ENCODE measurements at places on chromosomes 1 and 21.

DNA sequence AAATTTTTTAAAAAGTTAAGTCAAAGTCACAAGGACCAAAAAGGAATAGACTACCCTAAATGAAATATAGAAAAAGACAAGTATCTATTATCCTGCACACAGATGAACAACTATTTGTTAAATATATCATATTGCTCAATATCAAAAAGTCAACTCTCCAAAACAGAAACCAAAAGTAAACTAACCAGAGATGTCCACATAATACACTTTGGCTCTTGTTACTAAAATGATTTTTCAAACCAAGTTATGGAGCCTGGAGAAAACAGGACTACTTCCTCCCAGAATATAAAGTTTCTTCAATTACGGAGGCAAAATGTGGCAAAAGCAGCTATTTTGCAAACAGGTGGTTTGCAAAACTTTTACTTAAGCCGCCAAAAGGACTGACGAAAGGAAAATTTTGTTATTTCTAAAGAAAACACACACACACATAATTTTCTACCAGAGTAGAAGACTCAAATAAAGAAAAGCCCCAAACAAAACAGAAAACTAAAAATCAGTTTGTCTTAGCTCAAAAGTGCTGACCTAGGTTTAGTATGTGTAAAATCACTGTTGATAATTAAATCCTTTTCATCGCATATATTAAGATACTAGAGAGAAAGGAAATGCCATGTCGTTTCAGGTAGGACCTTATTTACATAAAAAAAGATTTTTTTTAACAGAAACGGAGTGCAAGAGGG, 1.1 kb downstream of the DPYD start:
- no peak for DNase-seq

- DNase-seq, result no peak
Observed at GRCh38 chr1:4517186-4517954, 137.0 kb upstream of the AJAP1 start.

DNA sequence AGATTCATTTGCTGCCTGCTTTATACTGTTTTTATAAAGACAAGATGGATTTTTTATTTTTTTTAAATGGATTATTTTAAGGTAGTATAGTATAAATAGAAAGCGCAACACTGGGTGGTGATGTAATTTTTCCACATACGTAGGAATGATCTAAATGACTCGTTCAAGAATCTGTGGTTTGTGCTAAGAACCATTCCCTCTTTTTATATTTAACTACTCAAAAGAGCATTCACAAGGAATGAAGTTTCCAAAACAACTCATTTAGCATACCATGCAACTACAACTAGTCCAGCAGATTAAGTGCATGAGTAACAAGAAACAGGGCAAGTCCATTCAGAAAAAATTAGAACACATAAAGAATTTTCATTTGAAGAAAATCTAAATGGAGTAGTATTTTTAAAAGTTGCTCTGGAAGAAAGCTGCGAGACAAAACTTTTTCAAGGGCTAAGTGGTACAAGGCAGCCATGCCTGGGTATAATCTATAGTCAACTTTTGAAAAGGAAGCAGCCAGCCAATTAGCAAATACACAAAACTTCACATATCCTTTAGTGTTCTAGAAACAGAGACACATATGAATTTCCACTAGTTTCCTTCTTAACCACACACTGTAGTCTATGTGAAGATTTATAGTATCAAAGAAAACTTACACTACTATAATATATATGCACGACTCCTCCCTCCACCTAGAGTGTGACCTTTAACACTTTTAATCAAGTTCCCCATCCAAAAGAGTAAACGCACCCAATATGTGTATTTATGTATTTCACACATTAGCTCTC, 23.4 kb downstream of the GTF2B start:
- DNase-seq, result no peak

GRCh38 chr1:23563003-23563402, 3.7 kb upstream of the ID3 start:
- no peak for DNase-seq

GRCh38 chr1:21818656-21819055, 6.6 kb downstream of the LDLRAD2 start:
- peak; percentile 27 for DNase-seq

DNA sequence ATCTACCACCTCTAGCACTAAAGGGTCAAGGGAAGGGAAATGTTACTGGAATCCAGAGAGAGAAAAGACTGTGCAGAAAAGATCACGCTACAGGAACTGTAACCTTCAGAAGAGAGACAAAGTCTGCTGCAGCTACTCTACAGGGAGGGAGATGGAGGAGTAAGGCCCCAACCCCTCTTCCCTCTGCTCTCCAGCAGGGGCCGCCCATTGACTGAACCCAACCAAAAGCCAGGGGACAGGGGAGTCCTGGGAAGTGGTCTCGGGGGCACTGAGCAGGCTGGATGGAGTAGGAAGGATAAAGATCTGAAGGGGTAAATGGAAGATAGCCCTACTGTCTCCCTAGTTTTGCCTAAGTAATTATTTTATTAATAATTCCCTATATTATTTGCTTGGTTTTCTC, 72.8 kb upstream of the NR5A2 start:
- DNase-seq, result no peak

DNA sequence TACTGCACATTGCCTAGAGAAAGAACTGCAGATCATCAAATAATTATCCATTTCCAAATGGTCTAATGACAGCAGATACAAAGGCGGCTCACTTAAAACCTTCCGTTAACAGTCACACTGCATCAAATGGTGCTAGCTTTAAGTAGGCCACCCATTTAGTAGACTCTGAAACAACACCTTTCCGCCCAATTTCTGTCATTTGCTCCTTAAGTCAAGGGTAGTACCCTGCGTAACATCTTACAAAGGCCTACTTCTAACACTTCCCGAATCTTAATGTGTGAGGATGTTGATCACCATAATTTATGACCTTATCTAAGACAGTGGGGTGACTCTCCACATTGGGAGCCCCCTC, 692 bp upstream of the RALGPS2 start:
- no peak for DNase-seq

DNA sequence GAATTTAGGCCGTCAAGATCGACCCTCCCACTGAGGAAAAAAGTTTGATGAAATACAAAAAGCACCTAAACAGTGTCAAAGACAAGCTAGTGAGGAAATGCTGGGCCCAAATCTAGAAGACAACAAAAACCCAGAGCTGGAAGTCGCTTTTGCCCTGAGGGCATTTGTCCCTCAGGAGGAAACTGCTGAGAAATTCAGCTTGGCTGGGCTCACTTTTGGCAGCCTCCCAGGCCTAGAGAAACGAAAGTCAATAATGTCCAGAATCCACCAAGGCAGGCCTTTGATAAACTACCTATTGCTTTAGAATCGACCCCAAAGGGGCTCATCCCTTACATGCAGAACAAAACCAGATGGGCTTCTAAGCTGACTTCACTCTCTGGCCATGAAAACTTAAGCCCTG, 38.9 kb downstream of the SYT2 start:
- no peak for DNase-seq

GRCh38 chr1:56505792-56506743, 73.3 kb downstream of the PLPP3 start:
- no peak for DNase-seq

- peak; percentile 26 for DNase-seq
Observed at GRCh38 chr1:58812926-58813325, 29.1 kb upstream of the JUN start.

- DNase-seq, result no peak
Observed at GRCh38 chr1:233912909-233913308, 8.4 kb downstream of the SLC35F3 start.

DNA sequence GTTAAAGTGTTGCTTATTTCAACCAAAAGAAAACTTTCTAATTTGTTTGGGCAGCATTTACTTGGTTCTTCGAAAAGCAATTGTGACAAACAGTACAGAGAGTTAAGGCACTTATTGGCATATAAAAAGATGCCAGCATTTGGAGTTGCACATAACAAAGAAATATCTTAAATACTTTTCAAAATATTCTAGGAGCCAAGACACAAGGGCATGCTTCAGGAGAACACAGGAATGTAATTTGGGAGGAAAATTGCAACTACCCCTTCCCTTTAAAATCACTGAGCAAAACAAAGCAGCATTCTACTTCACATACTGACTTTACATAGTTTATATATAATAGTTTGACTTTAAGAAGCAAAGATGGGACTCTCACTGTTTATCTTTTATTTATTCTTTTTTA, 4.6 kb upstream of the TIE1 start:
- no peak for DNase-seq

DNA sequence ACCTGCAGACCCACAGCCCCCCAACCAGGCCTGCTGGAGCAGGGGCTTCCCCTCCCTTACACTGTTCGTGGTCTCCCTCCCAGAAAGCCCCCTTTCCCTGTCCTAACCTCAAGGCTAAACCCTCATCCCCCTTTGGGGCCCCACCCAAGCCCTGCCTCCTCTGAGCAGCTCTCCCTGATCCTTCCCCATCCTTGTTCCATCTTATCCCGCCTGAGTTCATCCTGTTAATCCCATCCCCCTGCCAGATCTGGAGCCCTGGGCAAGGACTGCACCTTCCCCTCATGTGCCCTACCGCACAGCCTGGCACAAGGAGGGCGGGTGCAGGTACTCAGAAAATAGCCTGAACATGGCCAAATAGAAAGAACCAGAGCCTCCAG, 6.9 kb upstream of the TNNT2 start:
- DNase-seq, result no peak

GRCh38 chr1:231039161-231040018, 664 bp downstream of the FAM89A start:
- DNase-seq, result peak; percentile 36

GRCh38 chr1:218498056-218498938, 153.2 kb downstream of the TGFB2 start:
- DNase-seq, result no peak

GRCh38 chr21:38741092-38741949, 64.4 kb upstream of the ETS2 start:
- no peak for DNase-seq

GRCh38 chr21:41477641-41478318, 30.2 kb downstream of the TMPRSS2 start:
- no peak for DNase-seq

- no peak for DNase-seq
Observed at GRCh38 chr1:150799089-150799488, 9.0 kb downstream of the CTSK start.

GRCh38 chr1:95084317-95085176, 11.8 kb upstream of the ALG14 start:
- peak; percentile 16 for DNase-seq

DNA sequence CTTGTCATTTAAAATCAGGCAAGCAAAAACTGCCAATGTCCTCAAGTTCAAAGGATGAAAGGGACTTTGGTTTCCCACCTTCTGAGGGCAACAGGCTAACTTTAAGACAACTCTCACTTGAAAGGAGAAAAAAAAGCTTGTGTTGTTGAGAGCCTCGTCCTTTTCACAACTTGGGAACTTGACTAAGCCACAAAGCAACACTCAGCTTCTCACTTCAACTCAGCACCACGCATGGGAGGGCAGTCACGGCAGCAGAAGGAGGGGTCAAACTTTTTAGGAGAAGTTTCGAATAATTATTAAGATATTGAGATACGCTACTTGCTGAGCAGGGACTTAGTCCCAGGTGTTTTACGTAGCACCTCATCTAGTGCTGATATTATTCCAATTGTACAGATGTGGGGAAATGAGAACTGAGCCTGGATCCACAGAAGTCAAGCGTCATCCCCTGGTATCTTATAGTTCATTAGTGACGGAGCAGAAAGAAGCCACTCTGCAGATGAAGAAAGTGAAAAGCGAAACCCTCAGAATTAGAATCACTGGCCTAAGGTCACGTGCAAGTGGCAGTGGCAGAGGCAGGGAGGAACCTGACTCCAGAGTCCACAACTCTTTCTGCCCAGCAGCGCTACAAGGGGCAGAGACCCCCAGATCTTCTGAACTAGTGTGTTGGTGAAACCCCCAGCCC, 83.6 kb downstream of the JAK1 start:
- no peak for DNase-seq

GRCh38 chr1:25932321-25932720, 26.1 kb upstream of the STMN1 start:
- no peak for DNase-seq

- no peak for DNase-seq
Observed at GRCh38 chr1:200891774-200892157, 2.9 kb upstream of the INAVA start.

- DNase-seq, result no peak
Observed at GRCh38 chr1:12456979-12457378, 161.0 kb downstream of the DHRS3 start.

DNA sequence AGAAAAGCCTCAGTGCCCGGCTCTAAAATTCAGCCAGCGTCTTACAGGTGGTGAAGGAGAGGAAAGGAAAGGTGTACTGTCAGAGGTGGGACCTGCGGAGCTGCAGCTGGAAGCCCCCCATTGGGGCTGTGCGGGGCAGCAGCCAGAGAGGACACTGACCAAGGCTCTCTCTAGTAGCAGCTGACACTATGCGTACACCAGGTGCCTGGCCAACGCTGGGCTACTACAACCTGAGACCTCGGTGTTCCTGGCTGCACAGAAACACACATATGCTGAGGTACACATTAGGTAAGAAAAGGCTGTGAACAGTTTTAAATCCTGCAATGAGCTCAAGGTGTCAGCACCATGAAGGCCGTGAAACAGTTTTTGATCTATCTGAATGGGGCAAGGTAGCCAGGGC, 55.5 kb upstream of the EDN2 start:
- DNase-seq, result no peak

GRCh38 chr1:8597455-8597854, 220.0 kb downstream of the RERE start:
- DNase-seq, result no peak

DNA sequence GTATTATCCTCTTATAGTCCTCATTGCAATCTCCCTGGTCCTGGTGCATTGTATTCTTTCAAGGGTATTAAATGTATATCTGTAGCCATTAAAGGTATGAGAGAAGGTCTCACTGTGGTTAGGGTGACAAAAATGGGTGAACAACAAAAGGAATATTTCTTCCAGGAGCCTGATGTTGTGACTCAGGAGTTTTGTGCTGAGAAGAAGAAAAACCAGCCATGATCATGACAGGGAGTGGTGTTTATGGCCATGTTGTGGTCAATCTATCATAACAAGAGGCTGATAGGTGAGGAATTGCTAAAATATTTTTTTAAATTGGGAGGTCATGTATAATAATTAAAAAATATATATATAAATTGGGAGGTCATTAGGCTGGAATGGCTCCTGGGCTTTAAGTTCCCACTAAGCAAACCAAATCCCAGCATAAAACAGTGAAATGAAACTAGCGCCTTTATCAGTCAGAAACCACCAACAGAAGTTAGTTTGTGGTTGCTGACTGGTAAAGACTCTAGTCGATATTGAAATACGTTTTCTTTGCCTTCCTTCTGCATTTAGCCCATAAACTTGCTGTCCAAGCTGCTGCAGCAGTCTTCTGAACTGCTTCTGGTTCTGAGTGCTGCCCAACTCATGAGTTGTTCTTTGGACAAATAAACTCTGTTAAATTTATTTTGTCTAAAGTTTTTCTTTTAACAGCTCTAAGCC, 60.3 kb downstream of the TBX19 start:
- no peak for DNase-seq

- DNase-seq, result no peak
Observed at GRCh38 chr1:217895841-217896240, 264.7 kb downstream of the SPATA17 start.

- DNase-seq, result no peak
Observed at GRCh38 chr1:26853600-26853999, 9.3 kb upstream of the SFN start.
